ENCODE measurements at places on chromosomes 3 and 15. TPM values are rescaled to one million over a fixed set of nuclear protein-coding genes. Genes with fewer than 3 reads are reported as not detected.
A peak's percentile ranks its signal among the peaks of the same experiment; 100 is the strongest.

Gene HDGFL3
- total RNA-seq: 2.9 TPM

Gene DPPA4
- total RNA-seq: 2.2 TPM

Gene LYZL4
- total RNA-seq: not detected

Gene ARPP21
- not detected for total RNA-seq

Gene HES1
- not detected for total RNA-seq

Gene SLC28A1
- total RNA-seq: not detected

Gene FLNB
- total RNA-seq: 75.2 TPM

Gene DUOX2
- not detected for total RNA-seq

DNA sequence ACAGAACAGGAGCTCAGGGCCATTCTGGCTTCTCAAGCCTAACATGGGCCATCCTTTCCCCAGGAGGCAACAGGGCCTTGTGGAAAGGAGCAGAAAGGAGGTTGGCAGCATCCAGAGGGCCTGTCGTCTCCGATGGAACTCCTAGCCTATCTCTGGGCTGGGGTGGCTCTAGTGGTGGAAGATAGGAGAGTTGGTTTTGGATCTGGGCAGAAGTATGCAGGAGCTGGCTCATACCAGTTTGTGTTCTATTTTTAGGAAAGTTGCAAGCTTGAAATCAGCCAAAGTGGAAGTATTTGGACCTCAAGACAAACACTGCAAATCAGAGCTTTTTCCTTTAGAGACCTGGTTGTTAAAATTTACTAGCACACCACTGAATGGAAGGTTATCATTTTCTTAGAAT lies 35.4 kb upstream of the XCR1 start:
- no peak overlapping the region for H3K27ac ChIP-seq
- no peaks in the 10 kb centered on the region for H3K36me3 ChIP-seq

DNA sequence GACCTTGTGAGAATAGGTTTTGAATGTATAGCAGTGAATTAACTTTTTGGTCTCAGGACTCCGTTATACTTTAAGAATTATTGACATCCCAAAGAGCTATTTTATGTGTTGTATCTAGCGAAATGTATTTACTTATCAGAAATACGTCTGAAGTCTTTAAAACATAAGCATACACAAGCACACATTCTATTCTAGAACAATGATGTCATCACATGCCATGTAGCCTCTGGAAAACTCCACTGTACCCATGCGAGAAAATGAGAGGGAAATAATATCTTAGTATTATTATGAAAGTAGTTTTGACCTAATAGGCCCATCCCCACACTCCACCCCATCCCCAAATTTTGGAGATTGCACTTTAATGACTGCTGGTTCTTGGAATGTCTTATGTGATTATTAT lies 1.5 kb downstream of the POLR2M start:
- peak overlapping the region; percentile 98 for H3K27ac ChIP-seq
- peaks cover 89% of the 10 kb centered on the region for H3K4me1 ChIP-seq
- no peak for DNase-seq
- H3K36me3 ChIP-seq: peaks cover 10% of the 10 kb centered on the region
- H3K27me3 ChIP-seq: no peaks in the 10 kb centered on the region
- peak overlapping the region; percentile 95 for H3K4me3 ChIP-seq

DNA sequence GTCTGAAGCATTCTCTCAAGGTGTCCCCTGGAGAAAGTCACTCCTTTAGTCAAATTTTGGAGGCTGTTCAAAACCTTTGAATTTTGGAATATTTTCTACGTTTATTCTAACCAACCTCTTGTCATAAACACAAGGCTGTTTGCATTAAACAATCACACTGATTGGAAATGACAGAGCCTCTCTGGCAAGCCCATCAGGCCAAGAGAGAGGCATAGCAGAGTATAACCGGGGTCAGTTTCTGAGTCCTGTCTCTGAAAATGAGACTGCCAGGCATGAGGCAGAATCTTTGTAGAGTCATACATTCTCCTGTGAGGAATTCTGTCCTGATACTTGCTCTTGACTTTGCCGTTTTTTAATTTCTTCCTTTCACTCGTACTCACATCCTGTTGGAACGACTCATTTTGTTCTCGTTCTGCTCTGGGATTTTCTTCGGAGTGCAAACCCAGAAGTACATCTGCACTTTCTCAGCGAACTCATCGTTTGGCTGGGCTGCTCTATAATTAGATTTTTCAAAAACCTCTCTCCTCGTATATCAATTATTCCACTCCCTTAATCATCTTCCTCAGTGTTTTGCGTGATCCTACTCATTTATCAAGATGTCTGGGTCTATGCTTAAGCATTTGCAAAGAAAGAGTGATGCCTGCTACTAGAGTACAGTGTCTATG lies 114.2 kb downstream of the AGBL1 start:
- no peaks in the 10 kb centered on the region for H3K4me1 ChIP-seq
- DNase-seq: no peak
- H3K27ac ChIP-seq: no peak overlapping the region
- peaks cover 10% of the 10 kb centered on the region for H3K27me3 ChIP-seq
- no peak overlapping the region for H3K4me3 ChIP-seq
- no peaks in the 10 kb centered on the region for H3K36me3 ChIP-seq

GRCh38 chr15:91298101-91298500 lies 198.0 kb downstream of the SV2B start:
- peaks cover 6% of the 10 kb centered on the region for H3K27me3 ChIP-seq
- DNase-seq: no peak
- H3K27ac ChIP-seq: no peak overlapping the region
- no peaks in the 10 kb centered on the region for H3K36me3 ChIP-seq
- peaks cover 5% of the 10 kb centered on the region for H3K4me1 ChIP-seq

- peaks cover 30% of the 10 kb centered on the region for H3K27me3 ChIP-seq
- DNase-seq: no peak
- peaks cover 1% of the 10 kb centered on the region for H3K4me1 ChIP-seq
- no peak overlapping the region for H3K4me3 ChIP-seq
- H3K36me3 ChIP-seq: no peaks in the 10 kb centered on the region
- H3K27ac ChIP-seq: no peak overlapping the region
Observed at GRCh38 chr3:127135241-127136023, 57.5 kb upstream of the PRR23E start.

- H3K4me1 ChIP-seq: no peaks in the 10 kb centered on the region
- no peaks in the 10 kb centered on the region for H3K36me3 ChIP-seq
- DNase-seq: no peak
- no peak overlapping the region for H3K4me3 ChIP-seq
- H3K27me3 ChIP-seq: peaks cover 5% of the 10 kb centered on the region
Observed at GRCh38 chr3:187210091-187210490, 12.8 kb downstream of the RTP1 start.

- no peaks in the 10 kb centered on the region for H3K27me3 ChIP-seq
- DNase-seq: no peak
- H3K4me3 ChIP-seq: peak overlapping the region; percentile 47
- no peak overlapping the region for H3K27ac ChIP-seq
- peaks cover 74% of the 10 kb centered on the region for H3K4me1 ChIP-seq
Observed at GRCh38 chr15:56207092-56207491, 36.6 kb downstream of the RFX7 start.

DNA sequence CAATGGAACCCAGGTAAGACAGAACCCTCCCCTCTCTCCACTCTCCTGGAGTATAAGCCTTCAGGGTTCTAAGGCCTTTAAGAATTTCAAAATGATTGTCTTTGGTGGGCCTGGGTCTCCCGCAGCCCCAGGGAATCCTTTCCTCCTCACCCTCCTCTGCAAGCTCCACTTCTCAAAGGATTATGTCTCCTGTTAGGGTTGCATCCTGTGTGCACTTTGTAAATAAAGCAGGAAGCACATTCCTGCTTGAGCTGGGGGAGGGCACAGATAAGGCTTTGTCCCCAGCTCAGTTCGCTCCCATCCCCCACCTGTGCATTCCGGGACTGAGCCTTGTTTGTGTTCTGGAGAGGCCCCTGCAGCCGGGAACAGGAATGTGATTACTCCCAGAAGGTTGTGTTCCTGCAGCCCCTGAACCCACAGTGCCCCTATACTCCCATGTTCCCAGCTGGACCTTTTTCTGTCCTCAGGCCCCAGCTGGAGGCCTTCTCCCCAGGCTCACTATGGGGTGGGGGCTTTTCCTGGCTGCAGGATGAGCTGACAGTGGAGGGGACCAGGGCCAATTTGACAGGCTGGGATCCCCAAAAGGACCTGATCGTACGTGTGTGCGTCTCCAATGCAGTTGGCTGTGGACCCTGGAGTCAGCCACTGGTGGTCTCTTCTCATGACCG lies 9.5 kb downstream of the TYRO3 start:
- peaks cover 3% of the 10 kb centered on the region for H3K27me3 ChIP-seq
- no peaks in the 10 kb centered on the region for H3K4me1 ChIP-seq
- H3K4me3 ChIP-seq: no peak overlapping the region
- no peak for DNase-seq
- no peak overlapping the region for H3K27ac ChIP-seq

GRCh38 chr15:81308260-81308659 lies 15.7 kb downstream of the STARD5 start:
- H3K4me1 ChIP-seq: peaks cover 88% of the 10 kb centered on the region
- H3K36me3 ChIP-seq: peaks cover 67% of the 10 kb centered on the region
- no peak overlapping the region for H3K4me3 ChIP-seq
- peak overlapping the region; percentile 93 for H3K27ac ChIP-seq
- no peak for DNase-seq

- no peak overlapping the region for H3K4me3 ChIP-seq
- no peaks in the 10 kb centered on the region for H3K36me3 ChIP-seq
- no peaks in the 10 kb centered on the region for H3K27me3 ChIP-seq
- H3K4me1 ChIP-seq: no peaks in the 10 kb centered on the region
Observed at GRCh38 chr3:57497904-57498303, 46.2 kb downstream of the DNAH12 start.

- H3K4me3 ChIP-seq: peak overlapping the region; percentile 38
- peaks cover 44% of the 10 kb centered on the region for H3K4me1 ChIP-seq
- no peaks in the 10 kb centered on the region for H3K27me3 ChIP-seq
- H3K27ac ChIP-seq: peak overlapping the region; percentile 79
- DNase-seq: no peak
Observed at GRCh38 chr15:29039466-29040369, 153.9 kb downstream of the APBA2 start.

DNA sequence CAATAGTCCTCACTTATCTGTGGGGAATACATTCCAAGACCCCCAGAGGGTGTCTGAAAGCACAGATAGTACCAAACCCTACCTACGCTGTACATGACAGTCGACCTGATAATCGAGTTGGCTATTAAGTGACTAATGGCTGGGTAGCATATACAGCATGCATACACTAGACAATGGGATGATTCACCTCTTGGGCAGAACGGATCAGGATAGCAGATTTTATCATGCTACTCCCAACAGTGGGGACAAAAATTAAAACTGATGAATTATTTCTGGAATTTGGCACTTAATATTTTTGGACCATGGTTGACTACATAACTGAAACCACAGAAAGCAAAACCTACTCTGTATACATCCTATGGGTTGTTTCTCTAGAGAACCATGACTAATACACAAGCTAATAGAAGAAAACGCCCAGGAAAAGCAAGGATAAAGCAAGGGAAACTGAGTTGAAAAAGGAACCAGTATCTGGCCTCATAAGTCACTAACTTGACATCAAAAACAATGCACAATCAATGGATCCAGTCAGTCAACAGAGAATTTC lies 15.5 kb downstream of the ATG3 start:
- no peak overlapping the region for H3K4me3 ChIP-seq
- DNase-seq: no peak
- peaks cover 16% of the 10 kb centered on the region for H3K4me1 ChIP-seq
- no peak overlapping the region for H3K27ac ChIP-seq
- H3K36me3 ChIP-seq: peaks cover 19% of the 10 kb centered on the region
- no peaks in the 10 kb centered on the region for H3K27me3 ChIP-seq

DNA sequence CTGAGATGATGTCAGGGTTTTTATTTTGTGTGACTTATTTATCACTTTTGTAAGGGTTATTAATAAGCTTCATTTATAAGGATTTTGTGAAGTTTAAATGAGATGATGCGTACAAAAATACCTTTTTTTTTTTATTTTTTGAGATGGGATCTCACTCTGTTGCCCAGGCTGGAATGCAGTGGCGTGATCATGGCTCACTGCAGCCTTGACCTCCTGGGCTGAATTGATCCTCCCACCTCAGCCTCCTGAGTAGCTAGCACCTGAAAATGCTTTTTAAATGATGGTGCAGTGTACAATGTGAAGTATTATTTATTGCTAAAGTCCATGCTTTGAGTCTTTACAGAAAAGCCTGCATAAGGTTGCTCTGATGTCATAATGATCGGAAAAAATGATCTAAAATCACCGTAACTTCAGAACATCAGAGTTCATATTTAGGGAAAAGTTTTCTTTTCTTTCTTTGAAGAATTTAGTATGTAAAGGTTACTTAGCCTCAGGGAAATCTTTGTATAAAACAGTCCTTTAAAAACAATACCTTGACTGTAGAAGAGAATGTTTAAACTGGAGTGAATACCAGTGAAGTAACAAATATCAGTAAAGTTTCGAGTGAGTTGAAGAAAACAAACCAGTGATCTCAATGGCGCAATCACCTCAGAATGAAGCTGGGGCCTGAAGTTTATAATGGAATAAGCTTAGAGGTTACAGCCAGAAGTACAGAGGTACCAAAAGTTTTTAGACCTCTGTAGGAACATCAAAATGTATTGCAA lies 29.7 kb downstream of the TCF12 start:
- no peaks in the 10 kb centered on the region for H3K27me3 ChIP-seq
- peak overlapping the region; percentile 14 for H3K27ac ChIP-seq
- H3K4me3 ChIP-seq: no peak overlapping the region
- DNase-seq: no peak
- H3K4me1 ChIP-seq: peaks cover 38% of the 10 kb centered on the region
- peaks cover 32% of the 10 kb centered on the region for H3K36me3 ChIP-seq

GRCh38 chr3:140050396-140050795 lies 115.4 kb downstream of the CLSTN2 start:
- no peak overlapping the region for H3K27ac ChIP-seq
- no peaks in the 10 kb centered on the region for H3K36me3 ChIP-seq
- H3K4me1 ChIP-seq: no peaks in the 10 kb centered on the region

- no peak overlapping the region for H3K27ac ChIP-seq
- DNase-seq: no peak
- H3K27me3 ChIP-seq: no peaks in the 10 kb centered on the region
- H3K36me3 ChIP-seq: no peaks in the 10 kb centered on the region
Observed at GRCh38 chr3:139774560-139775302, 97.0 kb upstream of the NMNAT3 start.

GRCh38 chr3:178201714-178202113 lies 334.5 kb upstream of the KCNMB2 start:
- no peaks in the 10 kb centered on the region for H3K36me3 ChIP-seq
- no peak for DNase-seq
- no peak overlapping the region for H3K4me3 ChIP-seq
- no peaks in the 10 kb centered on the region for H3K27me3 ChIP-seq
- H3K4me1 ChIP-seq: no peaks in the 10 kb centered on the region
- H3K27ac ChIP-seq: no peak overlapping the region

DNA sequence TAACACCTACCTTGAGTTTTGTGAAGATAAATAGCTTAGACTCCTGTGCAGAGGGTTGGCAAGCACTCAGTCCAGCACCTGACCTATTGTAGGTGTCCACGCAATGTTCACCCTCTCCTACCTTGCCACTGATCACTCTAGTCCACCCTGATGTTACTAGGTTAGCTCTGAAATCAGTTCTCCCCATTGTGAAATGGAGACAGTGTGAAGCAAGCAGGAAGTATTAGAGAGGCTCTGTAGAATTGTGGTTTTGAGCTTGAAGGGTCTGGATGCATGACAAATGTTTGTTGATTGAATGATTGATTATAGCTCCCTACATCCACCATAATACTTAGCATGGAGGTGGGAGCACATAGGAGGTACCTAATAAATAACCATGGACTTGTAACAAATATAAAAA lies 199.7 kb downstream of the RPLP1 start:
- H3K4me1 ChIP-seq: peaks cover 9% of the 10 kb centered on the region
- H3K36me3 ChIP-seq: no peaks in the 10 kb centered on the region
- no peak overlapping the region for H3K4me3 ChIP-seq
- H3K27ac ChIP-seq: no peak overlapping the region
- peaks cover 5% of the 10 kb centered on the region for H3K27me3 ChIP-seq
- DNase-seq: no peak

- no peak overlapping the region for H3K4me3 ChIP-seq
- H3K36me3 ChIP-seq: no peaks in the 10 kb centered on the region
- H3K4me1 ChIP-seq: no peaks in the 10 kb centered on the region
- peaks cover 27% of the 10 kb centered on the region for H3K27me3 ChIP-seq
- H3K27ac ChIP-seq: no peak overlapping the region
- DNase-seq: no peak
Observed at GRCh38 chr15:62566248-62566647, 401.2 kb upstream of the C2CD4B start.

Measured in naive thymus-derived CD8-positive, alpha-beta T cell (primary cell).